ENCODE measurements at places on chromosomes 11 and 22.

GRCh38 chr11:6200975-6201374, 2.0 kb downstream of the OR52W1 start:
- DNase-seq, result peak; percentile 24

GRCh38 chr11:22633354-22633902, 7.8 kb upstream of the FANCF start:
- DNase-seq, result no peak

GRCh38 chr22:33459137-33459536, 401.0 kb upstream of the SYN3 start:
- no peak for DNase-seq

DNA sequence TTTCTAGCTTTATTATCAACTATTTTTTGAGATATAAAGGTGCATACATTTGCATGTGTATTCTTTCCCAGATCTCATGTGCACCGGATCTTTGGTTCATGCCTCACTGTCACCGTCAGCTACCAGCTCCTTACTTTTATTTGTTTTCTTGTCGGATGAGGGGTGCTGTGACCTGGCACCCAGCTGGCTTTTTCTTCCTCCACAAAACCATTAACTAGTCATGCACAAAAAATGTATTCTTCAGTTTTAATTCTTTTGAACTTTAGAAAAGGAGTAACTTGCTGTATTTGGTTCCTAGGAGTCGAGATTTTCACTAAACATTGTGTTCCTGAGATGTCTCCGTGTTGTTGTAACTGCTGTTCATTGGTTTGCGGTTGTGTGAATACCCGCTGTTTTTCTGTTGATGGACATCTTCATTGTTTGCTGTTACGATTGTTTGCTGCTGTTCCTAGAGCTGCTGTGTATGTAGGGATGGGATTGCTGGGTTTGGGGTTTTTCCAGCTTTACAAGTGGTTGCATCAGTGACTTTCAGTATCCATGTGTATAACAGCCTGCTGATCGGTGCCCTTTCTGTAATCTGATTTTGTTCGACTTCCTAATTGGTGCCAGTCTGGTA, 39.4 kb downstream of the MOV10L1 start:
- no peak for DNase-seq

DNA sequence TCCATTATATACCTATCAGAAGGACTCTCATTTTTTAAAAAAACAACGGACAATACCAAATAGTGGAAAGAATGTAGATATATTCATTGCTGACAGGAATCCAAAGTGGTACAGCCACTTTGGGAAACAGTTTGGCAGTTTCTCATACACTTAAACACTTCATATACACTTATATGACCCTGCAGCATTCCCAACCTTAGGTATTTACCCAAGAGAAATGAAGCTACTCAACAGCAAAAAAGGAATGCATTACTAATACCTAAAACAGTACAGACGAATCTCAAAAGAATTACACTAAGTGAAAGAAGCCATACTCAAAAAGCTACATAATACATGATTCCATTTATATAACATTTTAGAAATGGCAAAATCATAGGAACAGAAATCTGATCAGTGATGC, 51.5 kb downstream of the RBFOX2 start:
- no peak for DNase-seq

DNA sequence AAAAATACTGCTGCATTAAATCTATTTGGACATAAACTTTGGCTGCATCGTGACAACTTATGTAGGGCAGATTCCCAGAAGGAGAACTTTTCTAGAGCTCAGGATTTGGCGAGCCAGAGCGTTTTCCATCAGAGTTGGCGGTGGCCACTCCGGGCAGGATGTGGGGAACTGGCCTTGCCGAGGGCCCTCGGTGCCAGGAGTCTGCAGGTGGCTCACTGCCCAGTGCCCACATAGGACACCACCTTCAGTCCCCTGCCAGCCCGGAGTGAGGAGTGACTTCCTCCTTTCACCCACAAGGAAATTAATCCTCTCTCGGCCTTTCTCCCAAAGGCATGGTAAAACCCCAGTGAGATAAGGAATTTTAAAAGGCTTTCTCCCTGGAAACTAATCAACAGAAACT, 1.6 kb upstream of the LGALS2 start:
- DNase-seq, result no peak

GRCh38 chr22:29603358-29604075, at the start of gene NF2:
Gene NF2 (plus strand): TSS chr22:29603633. CDS start chr22:29603999, 366 bp downstream.
- DNase-seq, result peak; percentile 98

- DNase-seq, result no peak
Measured at GRCh38 chr11:40186437-40187263, 1272.8 kb downstream of the LRRC4C start.

All from stimulated activated naive CD8-positive, alpha-beta T cell treated with anti-CD3 and anti-CD28 coated beads, Interleukin-15, amount 100 ng/mL, for 72 hours (primary cell).